ENCODE measurements at places on chromosomes 2 and 18. TPM values are rescaled to one million over a fixed set of nuclear protein-coding genes. Genes with fewer than 3 reads are reported as not detected.
A peak's percentile ranks its signal among the peaks of the same experiment; 100 is the strongest.

DNA sequence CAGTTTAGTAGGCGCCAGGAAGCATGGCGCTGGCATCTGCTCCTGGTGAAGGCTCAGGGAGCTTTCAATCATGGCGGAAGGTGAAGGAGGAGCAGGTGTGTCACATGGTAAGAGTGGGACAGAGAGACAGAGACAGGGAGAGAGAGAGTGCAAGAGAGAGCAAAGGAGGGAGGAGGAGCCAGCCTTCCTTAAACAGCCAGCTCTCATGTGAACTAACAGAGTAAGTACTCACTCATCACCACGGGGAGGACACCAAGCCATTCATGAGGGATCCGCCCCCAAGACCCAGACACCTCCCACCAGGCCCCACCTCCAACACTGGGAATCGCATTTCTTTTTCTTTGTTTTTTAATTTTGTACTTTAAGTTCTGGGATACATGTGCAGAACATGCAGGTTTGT, 40.8 kb upstream of the CLASP1 start:
- no peak for DNase-seq

DNA sequence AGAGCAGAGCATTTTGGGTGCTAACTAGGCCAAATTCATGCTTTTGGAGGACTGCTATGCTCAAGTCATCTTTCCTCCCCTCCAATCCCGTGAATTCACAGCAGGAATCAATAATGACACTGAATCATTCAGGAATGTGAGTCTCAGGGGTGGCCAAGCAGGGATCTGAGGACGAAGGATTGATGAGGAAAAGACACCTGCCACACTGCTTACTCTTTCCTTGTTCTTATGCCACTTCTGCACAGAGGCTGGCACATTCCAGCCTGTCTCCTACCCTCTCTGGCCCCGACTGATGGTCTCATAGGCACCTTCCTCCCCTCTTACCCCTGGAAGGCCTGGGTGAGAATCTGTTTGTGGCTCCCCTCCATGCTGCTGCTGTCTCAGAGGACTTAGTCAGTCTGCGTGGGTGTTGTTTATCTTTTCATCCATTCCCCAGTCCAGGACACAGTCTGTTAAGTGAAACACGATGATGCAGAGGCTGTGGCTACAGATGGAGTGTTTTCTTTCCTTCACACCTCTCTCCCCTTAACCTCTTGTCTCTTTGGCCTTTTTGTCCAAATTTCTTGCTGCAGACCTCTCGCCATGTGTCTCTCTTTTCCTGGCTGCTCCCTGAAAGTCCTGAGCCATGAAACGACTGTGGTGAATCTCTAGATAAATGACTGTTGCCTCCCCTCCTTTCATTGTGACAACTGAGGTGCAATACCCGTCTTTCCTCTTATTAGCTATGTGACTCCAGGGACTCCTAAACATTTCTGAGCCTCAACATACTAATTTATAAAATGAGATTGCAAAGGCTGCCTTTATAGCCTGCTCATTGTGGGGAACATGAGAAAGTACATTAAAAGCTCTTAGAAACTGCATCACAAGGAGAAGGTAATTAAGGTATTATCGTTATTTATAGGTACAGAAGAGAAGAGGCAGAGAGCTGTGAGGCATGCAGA, 86.9 kb downstream of the RDH14 start:
- DNase-seq = peak; percentile 23

DNA sequence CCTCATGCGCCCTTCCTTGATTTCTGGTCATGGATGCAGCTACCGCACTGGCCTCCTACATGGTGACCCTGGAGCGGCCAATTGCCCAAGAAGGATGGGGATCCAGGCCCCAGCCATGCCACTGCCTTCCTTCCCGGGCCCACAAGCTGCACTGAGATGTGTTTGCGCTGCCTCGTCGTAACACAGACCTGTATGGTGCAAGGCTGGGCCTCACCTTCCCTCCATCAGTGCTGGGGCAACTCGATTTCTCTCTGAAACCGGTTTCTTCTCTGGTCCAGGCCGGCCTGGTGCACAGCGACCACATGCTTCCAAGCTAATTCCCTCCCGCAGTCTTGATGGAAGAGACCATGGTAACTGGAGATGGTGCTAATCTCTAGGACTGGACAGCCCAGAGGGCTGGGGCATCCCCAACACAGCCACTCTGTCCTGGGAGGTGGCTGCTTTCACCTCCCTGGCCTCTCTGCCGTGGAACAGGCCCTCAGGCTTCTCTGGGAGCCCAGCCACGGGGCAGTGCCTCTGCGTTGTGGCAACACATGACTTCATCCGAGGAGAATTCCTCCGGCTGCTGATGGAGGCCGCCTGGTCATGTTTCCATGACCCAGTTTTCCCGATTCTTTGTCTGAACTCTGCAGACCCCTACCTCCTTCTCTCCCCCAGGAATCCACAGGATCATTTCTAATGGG, 184.2 kb downstream of the GLI2 start:
- DNase-seq = no peak

DNA sequence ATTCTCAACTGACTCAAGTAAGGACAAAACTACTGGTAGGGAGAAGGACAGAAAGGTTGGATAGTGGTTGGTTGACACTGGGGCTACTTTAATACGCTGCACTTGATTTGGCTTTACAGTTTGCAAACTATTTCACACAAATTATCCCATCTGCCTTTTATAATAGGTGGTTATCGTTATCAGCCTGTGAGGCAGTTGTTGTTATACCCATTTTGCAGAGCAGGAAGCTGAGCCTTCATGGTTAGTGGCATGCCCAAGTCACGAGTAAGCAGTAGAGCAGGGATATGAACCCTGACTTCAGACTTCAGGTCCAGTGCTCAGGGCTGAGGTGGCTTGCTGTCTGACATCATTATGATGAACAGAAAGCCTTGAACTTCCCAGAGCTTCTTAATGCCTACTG, 5.3 kb downstream of the CTIF start:
- DNase-seq = no peak

The ZSWIM2 gene
- 0.20 TPM for total RNA-seq

The AQP12A gene
- total RNA-seq = not detected
